Activated CD4-positive, alpha-beta T cell treated with anti-CD3 and anti-CD28 coated beads, Interleukin-2, amount 50 U/mL, for 16 hours (primary cell): ENCODE measurements at places on chromosomes 4 and X.

- peak; percentile 65 for DNase-seq
Measured at GRCh38 chr4:169810325-169811323, 52.9 kb upstream of the HPF1 start.

DNA sequence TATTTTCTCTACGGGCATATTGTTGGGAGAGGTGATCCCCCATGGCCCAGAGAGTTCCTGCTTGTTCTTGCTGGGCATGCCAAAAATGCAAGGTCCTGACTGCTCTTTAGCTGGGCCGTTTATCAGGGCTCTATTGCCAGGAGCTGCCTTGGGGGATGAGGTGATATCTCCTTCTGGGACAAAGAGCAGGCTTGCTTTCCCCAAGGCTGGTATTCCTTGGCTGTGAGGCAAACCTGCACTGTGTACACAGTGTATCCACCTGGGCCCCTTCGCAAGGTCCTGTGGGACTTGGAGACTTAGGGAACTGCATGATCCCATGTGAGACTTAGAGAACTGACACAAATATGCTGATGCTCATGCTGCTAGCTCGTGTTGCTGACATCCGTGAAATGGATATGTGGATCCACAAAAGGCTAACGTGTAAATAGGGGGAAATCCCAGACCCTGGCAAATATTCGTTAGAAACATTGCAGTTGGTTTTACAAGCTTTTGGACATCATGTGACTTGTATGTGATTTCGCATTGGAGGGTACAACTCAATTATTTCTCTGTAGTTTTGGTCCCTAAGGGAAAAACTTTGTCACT, 24.4 kb upstream of the ZFX start:
- DNase-seq = no peak

- no peak for DNase-seq
Measured at GRCh38 chr4:77538574-77539157, 67.0 kb upstream of the CXCL13 start.

DNA sequence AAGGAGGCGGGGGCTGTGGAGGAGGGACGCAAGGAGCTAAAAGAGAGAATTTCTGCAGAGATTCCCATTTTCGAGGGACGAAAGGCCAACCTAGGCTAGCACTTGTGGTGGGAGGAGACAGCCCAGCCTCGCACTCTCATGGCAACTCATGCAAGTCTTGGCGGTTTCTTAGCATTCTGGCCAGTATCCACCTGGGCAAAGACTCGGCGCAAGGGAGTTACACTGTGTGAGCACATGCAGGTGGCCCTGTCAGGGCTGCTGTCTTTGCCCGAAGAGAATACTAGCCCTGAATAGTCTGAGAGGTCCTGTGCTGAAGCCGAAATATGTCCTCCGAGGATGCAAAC, 15.5 kb downstream of the MCF2 start:
- DNase-seq = no peak

- DNase-seq = no peak
Measured at GRCh38 chr4:338759-339097, 1.1 kb downstream of the ZNF141 start.

GRCh38 chr4:104616401-104616820, 121.7 kb upstream of the CXXC4 start:
- DNase-seq = no peak

DNA sequence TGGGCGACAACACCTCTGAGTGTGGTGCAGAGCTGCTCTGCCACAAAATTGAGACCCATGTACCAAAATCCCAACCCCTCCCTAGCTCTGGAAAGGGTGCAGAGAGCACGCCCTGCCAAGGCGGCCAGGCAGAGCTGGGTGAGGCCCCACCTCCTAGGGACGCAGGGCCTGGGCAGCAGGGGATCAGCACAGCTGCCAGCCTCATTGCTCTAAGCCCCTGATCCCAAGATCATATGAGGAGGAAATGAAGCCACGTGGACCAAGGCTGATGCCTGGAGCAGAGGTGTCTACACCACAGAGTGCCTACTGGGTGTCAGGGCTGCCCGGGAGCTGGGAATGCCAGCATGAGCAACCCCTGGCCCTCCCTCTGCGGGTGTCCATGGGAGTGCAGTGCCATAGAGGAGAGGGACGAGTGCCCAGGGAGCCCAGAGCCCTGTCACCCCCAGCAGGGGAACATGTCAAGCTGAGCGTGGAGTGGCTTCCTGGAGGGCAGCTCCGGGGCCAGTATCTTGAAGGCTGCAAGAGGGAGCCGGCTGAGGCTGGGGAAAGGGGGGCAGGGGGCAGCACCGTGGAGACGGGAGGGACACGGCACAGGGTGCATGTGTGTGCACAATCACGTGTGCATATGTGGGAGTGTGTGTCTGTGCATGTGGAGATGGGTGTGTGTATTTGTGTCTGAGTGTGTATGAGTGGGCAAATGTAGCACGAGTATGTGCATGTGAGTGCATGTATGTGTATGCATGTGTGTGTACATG, 63.9 kb upstream of the PSAPL1 start:
- DNase-seq = no peak

DNA sequence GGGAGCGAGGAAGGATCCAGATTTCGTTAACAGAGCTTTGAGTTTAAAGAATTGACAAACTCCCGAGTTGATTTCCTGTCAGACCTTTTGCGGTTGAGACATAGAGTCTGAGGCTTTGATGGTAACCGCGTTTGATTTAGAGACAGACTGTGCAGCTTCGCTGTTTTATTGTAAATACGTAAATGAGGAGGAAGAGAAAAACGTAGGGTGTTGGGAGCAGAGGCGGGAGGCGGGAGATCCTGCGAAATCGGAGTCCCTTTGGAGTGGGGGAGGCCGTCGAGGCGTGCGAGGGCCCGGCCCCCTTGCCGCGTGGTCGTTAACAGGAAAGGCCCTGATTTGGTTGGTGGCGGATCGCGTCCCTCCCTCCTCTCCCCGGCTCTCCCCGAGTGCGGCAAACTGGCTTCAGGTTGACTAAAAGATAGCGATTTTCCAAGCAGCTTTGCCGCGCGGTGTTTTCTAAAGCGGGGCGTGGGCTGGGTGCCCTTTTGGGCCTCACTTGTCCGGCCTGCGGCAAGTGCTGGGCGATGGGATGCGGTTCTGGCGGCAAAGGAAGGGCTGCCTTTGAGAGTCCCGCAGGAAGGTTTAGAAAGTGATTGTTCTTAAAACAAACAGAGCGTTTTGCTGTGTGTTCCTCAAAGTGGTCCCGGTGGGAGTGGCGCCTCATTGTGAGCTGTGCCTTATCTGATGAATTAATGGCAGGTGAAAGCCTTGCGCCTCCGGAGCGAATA, 857 bp downstream of the SCML1 start:
- peak; percentile 20 for DNase-seq

GRCh38 chrX:40282946-40283660, 185.3 kb upstream of the BCOR start:
- no peak for DNase-seq

DNA sequence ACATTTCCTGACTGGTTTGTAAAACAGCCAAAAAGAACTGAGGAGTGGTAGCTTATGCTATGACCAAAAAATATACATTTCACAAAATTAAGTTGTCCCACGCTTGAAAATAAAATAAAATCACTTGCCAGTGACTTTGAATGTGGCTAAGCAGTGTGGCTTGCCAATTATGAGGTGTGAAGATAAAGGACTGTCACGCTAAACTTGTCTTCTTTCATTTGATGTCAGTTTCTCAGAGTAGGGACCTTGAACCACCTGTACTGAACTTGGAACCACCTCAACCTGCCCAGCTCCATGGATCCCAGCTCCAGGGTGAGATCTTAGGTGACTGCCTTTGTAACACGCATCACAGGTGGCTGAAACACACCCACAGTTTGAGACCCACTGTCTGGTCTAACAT, 113.7 kb upstream of the TBL1X start:
- no peak for DNase-seq

DNA sequence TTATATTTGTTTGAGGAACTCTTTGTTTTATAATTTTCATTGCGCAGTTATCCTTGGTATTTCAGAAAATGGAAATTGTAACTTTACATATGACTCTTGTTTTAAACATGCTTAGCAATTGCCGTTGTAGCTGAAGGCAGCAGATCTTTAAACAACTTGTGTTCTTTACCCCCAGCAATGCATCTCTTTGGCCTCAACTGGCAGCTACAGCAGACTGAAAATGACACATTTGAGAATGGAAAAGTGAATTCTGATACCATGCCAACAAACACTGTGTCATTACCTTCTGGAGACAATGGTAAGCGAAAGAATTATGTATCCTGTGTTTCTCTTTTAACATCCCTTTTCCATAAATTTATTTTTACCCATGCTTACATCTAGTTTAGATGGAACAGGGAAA, 263.6 kb downstream of the DCTD start:
- DNase-seq = no peak

DNA sequence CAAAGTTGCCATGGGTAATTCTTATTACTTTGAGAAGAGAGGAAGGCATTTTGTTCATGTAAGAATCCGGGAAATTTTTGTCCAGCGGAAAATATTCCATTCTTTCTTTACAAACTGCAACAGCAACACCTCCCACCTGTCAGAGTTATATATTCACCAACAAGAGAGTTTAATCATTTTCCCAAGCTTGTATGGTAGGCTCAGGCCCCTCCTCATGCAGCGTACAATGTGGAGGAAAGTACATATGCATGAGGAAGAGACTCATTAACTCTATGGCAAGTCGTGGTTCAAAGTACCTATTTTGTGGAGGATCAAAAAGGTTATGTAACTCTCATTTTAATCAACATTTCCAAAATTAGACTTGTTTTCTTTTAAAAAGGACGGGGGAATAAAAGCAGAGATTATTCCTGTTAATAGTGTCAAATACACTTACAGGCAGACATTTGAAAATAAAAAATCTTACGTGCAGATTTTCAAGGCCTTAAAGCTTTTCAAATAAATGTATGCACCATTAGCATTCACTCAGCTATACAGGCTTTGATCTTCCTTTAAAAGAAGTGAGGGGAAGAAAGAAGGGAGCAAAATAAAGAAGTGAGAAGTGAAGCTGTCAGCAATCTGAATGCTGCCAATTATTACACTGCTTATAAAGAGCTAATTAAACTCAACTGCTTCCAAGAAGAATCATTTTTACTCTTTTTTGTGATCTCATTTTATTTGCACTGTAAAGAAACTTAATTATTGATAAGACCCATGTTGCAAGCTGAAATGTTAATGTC, 204.8 kb downstream of the FAT4 start:
- DNase-seq = no peak

- no peak for DNase-seq
Measured at GRCh38 chr4:89616382-89616781, 220.6 kb downstream of the SNCA start.

DNA sequence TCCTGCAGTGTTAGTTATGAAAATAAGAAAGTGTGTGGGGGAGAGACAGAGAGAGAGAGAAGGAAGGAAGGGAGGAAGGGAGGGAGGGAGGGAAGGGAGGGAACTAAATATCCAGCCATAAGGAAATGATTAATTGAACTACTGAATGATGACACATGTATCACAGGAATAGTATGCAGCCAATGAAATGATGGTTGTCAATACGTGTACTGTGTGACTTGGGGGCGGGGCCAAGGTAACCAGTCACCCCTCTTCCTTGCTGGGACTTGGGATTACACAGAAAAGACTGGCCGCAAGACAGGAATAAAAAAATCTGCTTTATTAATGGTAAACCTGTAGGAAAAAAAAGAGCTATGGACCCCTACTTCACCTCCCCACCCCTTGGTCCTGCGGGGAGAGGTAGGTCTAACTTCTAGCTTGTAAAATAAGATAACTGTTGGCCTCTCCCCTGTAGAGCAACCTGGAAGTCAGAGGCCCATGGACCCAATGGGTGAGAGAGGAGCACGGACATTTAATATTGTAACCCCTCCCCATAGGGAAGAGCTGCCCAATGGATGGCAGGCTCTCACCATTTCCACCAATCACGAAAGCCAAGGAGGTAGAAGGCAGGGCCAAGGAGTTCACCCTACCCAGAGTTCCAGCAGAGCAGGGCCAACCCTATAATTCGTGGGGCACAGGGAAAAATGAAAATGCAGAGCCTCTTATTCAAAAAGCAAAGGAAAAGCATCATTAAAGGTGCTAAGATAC, 7.4 kb downstream of the PPP2R2C start:
- no peak for DNase-seq

GRCh38 chr4:185122681-185123345, 20.3 kb upstream of the SLC25A4 start:
- DNase-seq = no peak

GRCh38 chr4:169332583-169332982, 61.8 kb upstream of the SH3RF1 start:
- DNase-seq = no peak

GRCh38 chrX:154044091-154044490, 24.4 kb upstream of the IRAK1 start:
- DNase-seq = no peak

- no peak for DNase-seq
Measured at GRCh38 chr4:65653740-65654361, 16.4 kb downstream of the EPHA5 start.

- DNase-seq = no peak
Measured at GRCh38 chrX:49058794-49059193, at the start of gene CCDC120. Gene CCDC120 (plus strand): TSS chrX:49058999. CDS start chrX:49062042, 3,043 bp downstream.

GRCh38 chr4:182888891-182889290, 28.3 kb downstream of the DCTD start:
- DNase-seq = no peak

DNA sequence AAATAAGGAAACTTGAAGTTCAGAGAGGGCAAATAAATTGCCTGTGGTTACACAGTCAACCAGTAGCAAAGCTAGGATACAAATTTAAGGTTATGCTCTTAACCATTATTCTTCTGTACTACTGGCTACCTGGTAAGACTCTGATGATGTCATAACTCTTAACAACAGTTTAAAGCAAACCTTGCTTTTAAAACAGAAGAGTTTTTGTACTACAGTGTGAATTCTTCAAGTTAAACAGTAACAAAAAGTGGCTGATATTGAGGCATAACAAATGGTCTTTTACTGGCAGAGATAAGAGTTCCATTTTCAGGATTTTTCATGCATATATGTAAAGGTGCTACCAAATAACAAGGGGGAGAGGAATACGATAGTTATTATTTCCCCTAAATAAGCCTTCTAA, 23.4 kb downstream of the TAB3 start:
- DNase-seq = no peak

- peak; percentile 5 for DNase-seq
Measured at GRCh38 chrX:108640817-108641216, 95.5 kb downstream of the IRS4 start.

- DNase-seq = no peak
Measured at GRCh38 chr4:78710536-78710935, 65.6 kb upstream of the BMP2K start.

GRCh38 chrX:53116101-53116500, 22.2 kb downstream of the KANTR start:
- DNase-seq = no peak

GRCh38 chr4:6324461-6324998, 54.9 kb downstream of the WFS1 start:
- DNase-seq = no peak

DNA sequence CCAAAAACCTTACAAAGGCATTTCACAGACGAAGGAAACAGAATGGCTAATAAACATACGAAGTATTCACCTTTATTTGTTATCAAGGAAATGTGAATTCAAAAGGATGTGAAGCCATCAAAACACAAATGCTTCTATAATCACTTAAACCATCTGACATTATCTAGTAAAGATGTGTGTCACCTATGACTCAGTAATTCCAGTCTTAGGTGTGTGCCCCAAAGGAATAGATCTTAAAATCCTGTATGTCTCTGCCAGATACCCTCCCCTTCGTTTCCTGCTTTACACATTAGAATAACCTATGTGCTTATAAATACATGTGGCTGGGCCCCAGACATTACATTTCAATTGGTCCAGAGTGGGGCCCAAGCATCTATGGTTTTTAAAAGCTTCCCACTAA, 41.8 kb upstream of the CEP135 start:
- DNase-seq = peak; percentile 29

- no peak for DNase-seq
Measured at GRCh38 chr4:10108391-10108790, 8.2 kb downstream of the WDR1 start.
